Activated T-helper 17 cell treated with anti-CD3 and anti-CD28 coated beads, Interleukin-2, amount 50 U/mL, for 72 hours (primary cell): ENCODE measurements at places on chromosomes 5 and 9. TPM values are rescaled to one million over a fixed set of nuclear protein-coding genes. Genes with fewer than 3 reads are reported as not detected.

AMBP gene
- not detected for total RNA-seq

RETREG1 gene
- total RNA-seq = 13.5 TPM

DNA sequence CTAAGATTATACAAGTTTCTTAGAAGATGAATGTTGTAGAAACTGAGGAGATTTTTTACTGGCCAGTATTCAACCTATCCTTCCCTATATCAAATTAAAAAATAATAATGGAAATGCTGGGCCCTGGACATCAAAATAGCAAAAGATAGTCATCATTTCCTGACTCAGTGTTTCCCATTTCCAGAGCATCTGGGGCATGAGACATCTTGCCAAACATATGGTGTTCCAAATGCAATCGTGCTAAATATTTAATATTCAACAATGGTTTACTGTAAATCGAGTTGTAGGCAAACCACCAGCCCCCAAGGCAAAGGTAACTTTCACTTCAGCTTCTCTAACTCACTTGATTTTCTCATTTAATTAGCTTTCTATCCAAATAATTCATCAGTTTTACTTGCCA, 152.9 kb downstream of the FRMD3 start:
- H3K27me3 ChIP-seq = no peaks in the 10 kb centered on the region
- ATAC-seq = no peak
- no peak overlapping the region for H3K4me3 ChIP-seq
- H3K27ac ChIP-seq = no peak overlapping the region
- H3K36me3 ChIP-seq = no peaks in the 10 kb centered on the region

GRCh38 chr9:105690742-105691141, 3.6 kb upstream of the TMEM38B start:
- ATAC-seq = no peak
- no peak overlapping the region for H3K27ac ChIP-seq
- H3K27me3 ChIP-seq = peaks cover 18% of the 10 kb centered on the region
- no peaks in the 10 kb centered on the region for H3K36me3 ChIP-seq
- H3K4me3 ChIP-seq = no peak overlapping the region

GRCh38 chr5:117457656-117458055, 883.0 kb upstream of the SEMA6A start:
- ATAC-seq = no peak
- H3K27me3 ChIP-seq = no peaks in the 10 kb centered on the region
- H3K4me1 ChIP-seq = no peaks in the 10 kb centered on the region
- H3K4me3 ChIP-seq = no peak overlapping the region
- H3K27ac ChIP-seq = no peak overlapping the region
- no peaks in the 10 kb centered on the region for H3K36me3 ChIP-seq

DNA sequence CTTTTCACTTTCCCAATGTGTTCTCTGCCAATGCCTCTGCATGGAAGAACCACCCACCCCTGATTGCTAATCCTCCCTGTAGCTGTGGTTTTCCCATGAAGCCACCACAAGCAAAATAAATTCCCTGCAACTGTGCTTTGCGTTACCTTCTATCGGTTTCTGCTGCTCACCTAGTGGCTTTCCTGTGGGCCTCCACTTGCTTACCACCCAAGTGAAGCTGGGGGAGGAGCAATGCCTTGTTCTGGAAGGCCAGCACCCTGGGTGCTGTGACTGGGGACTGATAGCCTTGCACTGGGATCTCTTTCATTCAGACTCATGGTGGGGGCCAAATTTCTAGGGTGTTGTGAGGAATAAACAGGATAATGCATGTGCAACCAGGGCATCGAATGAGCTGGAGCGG, 56.3 kb upstream of the GDNF start:
- no peaks in the 10 kb centered on the region for H3K36me3 ChIP-seq
- H3K4me3 ChIP-seq = no peak overlapping the region
- no peak for ATAC-seq
- H3K27ac ChIP-seq = no peak overlapping the region
- H3K27me3 ChIP-seq = peaks cover 11% of the 10 kb centered on the region
- H3K4me1 ChIP-seq = no peaks in the 10 kb centered on the region

GRCh38 chr5:178465228-178465860, 124.8 kb downstream of the COL23A1 start:
- no peak overlapping the region for H3K4me3 ChIP-seq
- no peak for ATAC-seq

- H3K27ac ChIP-seq = no peak overlapping the region
- no peak overlapping the region for H3K4me3 ChIP-seq
- H3K36me3 ChIP-seq = no peaks in the 10 kb centered on the region
- ATAC-seq = no peak
- peaks cover 36% of the 10 kb centered on the region for H3K27me3 ChIP-seq
These were observed 19.1 kb downstream of the LHX3 start for GRCh38 chr9:136185596-136186366.
